ENCODE measurements at places on chromosomes 4 and X.

GRCh38 chr4:149296503-149296902 is 519.1 kb downstream of the IQCM start:
- DNase-seq: no peak

DNA sequence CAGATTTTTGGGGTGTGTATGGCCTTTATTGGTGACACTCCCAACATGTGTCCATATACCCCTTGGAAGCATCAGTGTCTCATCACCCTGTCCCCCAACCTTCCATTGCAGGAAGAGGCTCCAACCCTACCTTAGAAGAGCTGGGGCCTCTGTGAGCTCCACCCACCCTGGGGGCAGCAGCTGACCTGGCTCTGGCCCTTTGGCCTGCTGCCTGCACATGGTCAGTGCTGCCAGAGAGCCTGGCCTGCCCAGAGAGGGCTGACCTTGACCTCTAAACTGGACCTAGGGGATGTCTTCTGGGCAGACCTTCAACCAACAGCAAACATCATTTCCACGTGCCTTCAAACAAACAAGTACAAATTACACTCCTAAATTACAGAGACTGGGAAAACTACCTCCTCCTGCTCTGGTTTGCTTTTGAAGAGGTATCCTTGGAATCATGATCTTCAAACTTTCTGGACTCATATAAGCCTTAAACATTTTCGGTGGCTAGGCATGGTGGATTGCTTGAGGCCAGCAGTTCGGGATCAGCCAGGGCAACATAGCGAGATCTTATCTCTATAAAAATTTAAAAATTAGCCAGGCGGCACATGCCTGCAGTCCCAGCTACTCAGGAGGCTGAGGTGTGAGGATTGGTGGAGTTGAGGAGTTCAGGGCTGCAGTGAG is 27.3 kb upstream of the KIAA0232 start:
- no peak for DNase-seq

- DNase-seq: no peak
Measured at GRCh38 chrX:155534800-155535199, 76.4 kb upstream of the F8A3 start.

- no peak for DNase-seq
Measured at GRCh38 chr4:119589165-119589564, 39.4 kb downstream of the PDE5A start.

- no peak for DNase-seq
Measured at GRCh38 chr4:159222043-159222552, 119.2 kb downstream of the RAPGEF2 start.

GRCh38 chr4:66055999-66056398 is 385.7 kb upstream of the EPHA5 start:
- DNase-seq: no peak

GRCh38 chr4:10239982-10240654 is 123.5 kb upstream of the WDR1 start:
- no peak for DNase-seq

- DNase-seq: no peak
Measured at GRCh38 chr4:89708903-89709421, 128.0 kb downstream of the SNCA start.

- no peak for DNase-seq
Measured at GRCh38 chrX:110671068-110671803, 124.4 kb downstream of the CHRDL1 start.

- peak; percentile 59 for DNase-seq
Measured at GRCh38 chrX:21738210-21738949, 19.5 kb downstream of the SMPX start.

DNA sequence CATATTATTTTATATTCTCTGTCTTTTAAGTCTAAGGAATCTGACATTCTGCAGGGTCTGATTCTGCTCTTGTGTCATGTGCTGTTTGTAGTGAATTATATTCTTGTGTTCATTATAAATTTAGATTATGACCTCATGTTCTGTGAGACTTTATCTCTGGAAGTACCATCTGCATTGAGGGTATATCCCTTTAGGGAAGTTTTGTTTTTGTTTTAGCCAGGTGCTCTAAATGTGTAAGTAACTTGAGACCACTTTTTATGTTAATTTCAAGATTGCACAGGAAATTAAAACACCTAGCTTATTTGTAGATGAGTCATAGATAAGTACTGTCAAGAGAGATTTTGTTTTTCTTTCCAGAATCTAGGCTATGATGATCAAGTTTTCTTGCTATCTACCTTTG is 35.0 kb upstream of the DKK2 start:
- DNase-seq: no peak

DNA sequence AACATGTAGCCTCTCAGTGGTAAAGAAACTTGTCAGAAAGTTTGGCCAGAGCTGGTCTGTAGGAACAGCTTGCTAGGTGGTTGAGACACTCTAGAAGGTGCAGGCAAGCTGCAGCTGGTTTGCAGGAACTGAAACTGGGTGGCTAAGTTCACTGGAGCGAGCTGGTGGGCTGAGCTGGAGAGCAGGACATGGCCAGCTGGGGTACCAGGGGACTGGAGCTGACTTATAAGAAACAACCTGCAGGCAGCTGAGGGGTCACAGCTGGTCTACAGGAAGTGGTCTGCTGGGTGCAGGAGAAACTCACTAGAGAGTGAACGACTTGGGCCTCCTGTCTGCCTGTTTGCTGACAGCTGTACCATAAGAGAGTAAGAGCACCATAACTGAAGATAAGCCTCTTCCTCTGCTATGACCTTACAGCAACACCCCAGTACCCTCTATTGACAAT is 157.1 kb upstream of the LNX1 start:
- DNase-seq: no peak

GRCh38 chrX:153310901-153311300 is 10.7 kb downstream of the PNMA6F start:
- no peak for DNase-seq

DNA sequence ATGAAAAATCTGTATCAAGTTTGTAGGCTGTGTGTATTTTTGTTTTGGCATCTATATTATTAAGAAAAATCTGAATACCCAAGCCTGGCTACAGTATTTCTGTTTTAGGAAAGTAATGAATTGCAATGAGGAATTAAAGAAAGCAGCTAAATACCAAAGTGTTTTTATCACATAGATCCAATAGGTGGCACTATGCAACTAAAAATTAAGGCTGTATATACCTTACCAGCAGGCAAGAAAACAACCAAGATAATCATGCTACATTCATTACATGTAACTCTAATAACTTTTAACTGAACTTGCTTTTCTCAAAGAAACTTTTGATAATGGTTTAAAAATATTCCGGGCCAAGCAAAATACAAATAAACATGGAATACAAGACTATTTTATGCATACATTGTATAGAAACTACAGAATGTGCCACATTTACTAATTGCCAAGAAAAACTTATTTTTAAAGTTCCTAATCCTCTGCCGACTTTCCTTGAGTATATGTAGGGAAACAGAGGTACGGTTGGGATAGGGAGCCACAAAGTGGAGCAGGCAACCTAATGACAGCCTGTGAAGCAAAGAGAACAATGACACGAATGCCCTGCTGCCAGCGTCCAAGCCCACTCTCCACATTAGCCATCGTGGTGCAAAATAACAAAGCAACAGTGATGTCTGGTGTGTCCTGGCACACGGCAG is 63.7 kb downstream of the SEC24D start:
- DNase-seq: no peak

DNA sequence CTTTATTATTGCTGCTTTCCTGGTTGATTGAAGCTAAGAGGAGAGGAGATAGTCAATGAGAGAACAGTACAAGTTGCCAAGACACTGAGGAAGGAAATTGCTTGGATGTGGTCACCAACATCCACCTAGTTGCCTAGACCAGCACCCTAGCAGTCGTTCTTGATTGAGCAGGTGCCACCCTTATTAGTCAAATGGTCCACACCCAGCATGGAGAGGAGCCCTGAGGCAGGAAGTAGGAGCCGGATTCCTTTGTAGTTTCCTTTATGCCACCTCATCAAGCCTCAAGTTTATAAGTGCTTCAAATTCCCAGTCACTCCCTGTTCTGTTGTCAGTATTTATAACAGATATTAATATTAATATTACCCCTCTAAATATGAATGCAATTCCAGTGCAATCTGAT is 19.1 kb downstream of the PAGE2 start:
- no peak for DNase-seq

- no peak for DNase-seq
Measured at GRCh38 chrX:55754861-55755294, 37.3 kb downstream of the RRAGB start.

DNA sequence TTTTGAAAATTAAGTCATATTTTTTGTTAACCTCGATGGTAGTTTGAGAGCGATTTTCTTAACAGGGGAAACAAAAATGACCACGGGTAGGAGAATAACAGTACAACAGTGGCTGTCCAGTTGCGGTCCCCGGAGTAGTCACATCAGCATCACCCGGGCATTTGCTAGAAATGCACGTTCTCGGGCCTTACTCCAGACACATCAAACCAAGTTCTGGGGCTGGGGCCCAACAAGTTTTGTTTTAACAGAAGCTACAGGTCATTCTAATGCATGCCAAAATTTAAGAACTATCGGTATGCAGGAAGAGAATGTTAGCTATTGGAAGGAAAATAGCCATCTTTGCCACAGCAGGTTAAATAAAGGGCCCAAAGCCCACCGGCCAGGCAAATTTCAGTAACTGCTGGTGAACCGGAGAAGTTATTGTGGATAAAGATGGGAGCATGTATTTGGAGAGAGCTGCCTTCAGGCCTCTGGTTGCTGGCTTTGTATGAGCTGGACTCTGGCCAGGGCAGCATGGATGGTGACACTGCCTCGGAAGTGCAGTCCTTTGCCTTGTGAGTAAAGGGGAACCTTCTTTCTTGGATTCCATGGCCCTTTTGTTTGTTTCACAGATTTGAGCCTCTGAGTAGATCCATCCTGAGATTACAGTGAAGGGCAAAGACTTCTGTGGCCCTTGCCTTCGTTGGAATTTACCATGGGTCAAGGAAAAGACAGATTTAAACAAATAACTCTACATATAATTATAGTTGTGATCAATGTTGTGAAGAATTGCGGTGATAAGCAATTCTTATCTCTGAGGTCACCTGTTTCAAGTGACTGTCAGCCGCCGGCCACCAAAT is 62.1 kb downstream of the TBC1D14 start:
- no peak for DNase-seq

GRCh38 chr4:10050261-10050661 is 29.0 kb upstream of the SLC2A9 start:
- no peak for DNase-seq

DNA sequence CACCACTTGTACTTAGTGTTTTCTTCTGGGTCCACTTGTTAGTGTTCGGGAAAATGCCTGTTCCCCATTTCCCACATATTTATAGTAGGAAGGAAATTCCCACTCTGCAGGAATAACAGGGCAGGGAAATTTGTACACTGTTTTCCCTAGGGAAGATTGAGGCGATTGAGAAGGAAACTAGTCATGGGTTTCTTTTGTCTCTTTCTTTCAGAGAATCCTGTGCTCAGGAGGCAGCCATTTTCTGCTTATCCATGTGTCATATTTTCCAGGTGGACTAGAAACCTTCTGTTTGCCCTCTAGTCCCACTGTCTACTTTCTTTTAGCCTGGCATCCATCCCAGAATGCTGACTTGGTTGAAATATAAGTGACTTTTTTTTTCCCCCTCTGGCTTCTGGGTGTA is 299.1 kb upstream of the ANKRD50 start:
- no peak for DNase-seq

DNA sequence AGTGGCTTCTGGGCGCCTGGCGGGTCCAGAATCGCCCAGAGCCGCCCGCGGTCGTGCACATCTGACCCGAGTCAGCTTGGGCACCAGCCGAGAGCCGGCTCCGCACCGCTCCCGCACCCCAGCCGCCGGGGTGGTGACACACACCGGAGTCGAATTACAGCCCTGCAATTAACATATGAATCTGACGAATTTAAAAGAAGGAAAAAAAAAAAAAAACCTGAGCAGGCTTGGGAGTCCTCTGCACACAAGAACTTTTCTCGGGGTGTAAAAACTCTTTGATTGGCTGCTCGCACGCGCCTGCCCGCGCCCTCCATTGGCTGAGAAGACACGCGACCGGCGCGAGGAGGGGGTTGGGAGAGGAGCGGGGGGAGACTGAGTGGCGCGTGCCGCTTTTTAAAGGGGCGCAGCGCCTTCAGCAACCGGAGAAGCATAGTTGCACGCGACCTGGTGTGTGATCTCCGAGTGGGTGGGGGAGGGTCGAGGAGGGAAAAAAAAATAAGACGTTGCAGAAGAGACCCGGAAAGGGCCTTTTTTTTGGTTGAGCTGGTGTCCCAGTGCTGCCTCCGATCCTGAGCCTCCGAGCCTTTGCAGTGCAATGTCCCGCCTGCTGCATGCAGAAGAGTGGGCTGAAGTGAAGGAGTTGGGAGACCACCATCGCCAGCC is at the start of gene ATOH1:
Gene ATOH1, plus strand, starts transcription at position 422 of the 663 bp plus-strand sequence. Its CDS starts 174 bp downstream, at position 596.
- no peak for DNase-seq

GRCh38 chr4:170698334-170698733 is 608.6 kb upstream of the AADAT start:
- DNase-seq: no peak

DNA sequence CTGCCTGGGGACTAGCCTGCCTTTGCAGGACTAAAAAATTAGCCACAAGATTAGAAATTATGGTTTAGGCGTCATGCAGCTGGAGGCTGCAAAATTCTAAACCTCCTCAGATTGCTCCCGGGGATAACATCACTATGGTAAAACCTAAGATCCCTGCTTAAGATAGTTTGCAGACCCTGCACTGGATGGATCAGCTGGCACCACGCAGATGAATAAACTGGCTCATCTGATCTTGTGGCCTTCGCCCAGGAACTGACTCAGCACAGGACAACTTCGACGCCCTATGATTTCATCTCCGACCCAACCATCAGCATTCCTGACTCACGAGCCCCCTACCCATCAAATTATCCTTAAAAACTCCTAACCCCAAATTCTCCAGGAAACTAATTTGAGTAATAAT is 482.4 kb downstream of the SPRY1 start:
- no peak for DNase-seq

DNA sequence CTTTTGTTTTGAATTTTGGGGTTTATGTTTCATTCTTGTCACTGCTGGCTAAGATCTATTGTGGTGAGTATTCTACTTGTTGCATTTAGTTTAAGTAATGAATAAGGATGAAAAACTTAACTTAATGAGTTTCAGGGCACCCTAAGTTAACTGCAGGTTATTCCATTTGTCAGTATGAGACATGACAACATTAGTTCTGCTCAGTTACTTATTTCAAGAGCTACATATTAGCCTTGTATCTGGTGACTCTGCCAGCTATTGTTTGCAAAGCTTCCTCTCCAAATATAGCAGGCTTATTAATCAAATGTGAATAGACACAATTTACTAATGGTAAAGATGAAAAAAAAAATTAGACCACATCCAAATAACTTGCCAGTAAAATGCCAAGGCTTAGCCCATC is 567.1 kb downstream of the IL15 start:
- DNase-seq: no peak

DNA sequence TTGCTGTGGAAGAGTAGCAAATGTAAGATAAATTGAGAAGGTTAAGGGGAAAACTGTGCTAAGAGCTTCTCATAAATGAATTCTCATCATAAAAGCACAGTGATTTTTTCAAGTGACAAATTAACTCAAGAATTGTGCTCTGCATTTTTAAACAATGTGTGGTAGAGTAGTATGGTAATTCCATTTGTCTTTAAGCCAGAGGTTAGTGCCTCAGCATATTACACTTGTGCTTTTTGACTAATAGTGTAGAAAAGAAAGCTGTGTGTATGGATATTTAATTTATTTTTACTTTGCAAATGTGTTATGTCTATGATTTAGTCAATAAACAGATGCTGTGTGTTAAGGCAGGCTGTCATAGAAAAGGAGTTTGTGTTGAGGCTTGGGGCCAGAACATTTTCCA is 61.0 kb downstream of the FHIP1A start:
- DNase-seq: no peak

- no peak for DNase-seq
Measured at GRCh38 chr4:18749391-18749790, 727.8 kb upstream of the LCORL start.

Data from NCI-H187 treated with DMSO at 0.1 percent for 48 hours (cell line).